Smooth muscle cell of the brain vasculature (primary cell): ENCODE measurements at places on chromosomes 5 and 9.

GRCh38 chr5:77145666-77146065 is 58.6 kb upstream of the ZBED3 start:
- DNase-seq: no peak

DNA sequence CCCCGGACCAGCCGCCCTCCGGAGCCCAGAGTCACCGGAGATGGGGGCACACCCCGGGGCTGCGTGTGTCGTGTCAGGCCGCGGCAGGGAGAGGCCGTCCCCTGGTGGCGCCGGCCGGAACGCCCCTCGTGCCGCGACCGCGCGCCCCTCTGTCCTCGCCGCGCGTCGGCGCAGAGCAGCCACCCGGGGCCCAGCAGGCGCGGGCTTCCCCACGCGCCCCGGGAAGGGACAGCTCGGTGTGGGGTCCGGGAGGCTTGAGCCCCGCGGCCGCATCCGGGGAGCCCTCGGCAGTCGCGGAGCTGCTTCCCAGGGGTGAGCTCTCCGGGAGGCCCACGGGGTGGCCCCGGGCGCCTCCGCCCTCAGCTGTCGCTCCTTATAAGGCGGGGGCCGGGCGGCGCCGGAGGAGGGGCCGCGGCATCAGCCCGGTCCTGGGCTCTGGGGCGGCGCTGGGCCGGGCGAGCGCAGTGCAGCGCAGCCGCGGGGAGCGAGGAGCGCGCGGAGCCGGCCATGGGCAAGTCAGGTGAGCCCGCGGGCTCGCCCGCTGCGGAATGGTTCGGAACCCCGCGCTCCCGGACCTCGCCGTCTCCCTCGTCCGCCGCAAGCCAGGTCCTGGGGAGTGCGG is at the start of gene GLIPR2:
Gene GLIPR2 (plus strand): TSS at position 462 of the 622 bp plus-strand sequence. CDS start 46 bp downstream, at position 508.
- DNase-seq: no peak

- no peak for DNase-seq
Observed at GRCh38 chr5:20166456-20166855, 178.5 kb upstream of the CDH18 start.

DNA sequence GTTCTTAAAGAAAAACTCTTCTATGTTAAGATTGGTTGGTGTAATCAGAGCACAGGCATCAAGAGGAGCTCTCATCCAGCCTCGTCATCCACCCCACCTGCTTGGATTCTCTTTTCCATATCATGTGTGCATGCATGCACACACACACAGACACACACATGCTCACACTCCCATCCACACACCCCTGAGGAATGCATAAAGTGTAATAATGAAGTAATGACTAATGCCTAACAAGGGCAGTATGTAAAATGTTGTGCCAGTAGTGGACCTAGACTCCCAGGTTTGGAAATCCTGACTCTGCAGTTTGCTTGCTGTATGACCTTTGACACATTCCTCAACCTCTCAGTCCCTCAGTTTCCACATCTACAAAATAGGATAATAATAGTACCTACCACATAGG is 280.0 kb upstream of the ANKRD55 start:
- DNase-seq: no peak

- no peak for DNase-seq
Observed at GRCh38 chr9:84357275-84357674, 16.7 kb upstream of the SLC28A3 start.
